Stimulated activated CD4-positive, alpha-beta T cell treated with anti-CD3 and anti-CD28 coated beads, Interleukin-12 subunit alpha, Interleukin-12 subunit beta, amount 100 ng/mL, for 4 hours (primary cell): ENCODE measurements at places on chromosomes 1 and 21.

DNA sequence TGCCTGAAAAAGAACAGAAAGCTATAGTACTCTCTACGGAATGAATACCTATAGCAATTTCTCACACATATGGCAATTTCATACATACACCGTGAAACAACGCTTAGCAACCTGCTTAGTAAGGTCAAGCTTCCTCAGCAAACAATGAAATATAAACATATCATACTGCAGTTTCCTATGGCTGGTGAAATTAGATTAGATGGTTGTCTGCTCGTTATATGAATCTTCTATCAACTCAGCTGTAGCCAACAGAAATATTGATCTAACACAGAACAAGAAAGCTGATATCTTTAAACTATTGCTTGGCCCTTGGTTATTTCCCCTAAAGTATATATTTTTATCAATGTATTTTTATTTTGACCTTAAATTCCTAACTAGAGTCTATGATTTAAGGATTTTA is 187.8 kb downstream of the SLC44A5 start:
- no peak for DNase-seq

DNA sequence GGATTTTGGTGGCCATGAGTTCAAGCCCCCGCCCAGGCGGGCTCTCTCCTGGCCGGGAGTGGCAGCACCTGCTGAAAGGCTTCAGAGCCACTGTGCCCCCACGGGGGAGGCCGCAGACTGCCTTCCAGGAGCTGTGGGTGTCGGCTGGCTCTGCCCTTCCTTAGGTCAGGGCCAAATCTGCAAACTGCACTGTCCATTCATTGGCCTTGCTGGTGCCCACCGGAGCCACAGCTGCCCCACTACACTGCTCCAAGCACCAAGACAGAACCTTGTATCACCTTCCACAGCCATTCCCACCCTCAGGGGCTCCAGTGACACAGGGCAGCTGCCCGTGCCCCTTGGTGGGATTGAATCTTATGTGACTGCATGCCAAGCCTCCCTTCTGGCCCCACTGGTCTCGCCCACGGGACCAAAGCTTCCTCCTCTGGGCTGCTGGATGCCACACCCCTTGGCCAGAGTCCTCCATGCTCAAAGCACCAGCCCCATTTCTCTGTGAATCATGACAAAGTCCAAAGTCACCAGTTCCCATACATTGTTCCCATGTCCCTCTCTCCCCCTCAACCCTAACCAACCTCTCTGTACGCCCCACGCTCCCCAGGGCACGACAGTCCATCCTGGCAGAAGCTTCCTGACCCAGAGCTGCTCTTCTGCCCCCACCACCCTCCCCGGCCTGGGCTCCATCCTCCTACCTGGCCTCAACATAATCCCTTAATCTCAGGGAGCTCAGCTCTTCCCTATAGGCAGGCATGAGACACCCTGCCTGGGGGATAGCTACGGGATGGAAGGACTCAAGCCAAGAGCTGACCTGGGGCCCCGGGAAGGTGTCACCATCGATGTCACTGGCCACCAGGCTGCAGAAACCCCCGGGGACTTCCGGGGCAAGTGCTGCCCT is 20.9 kb upstream of the GPR153 start:
- DNase-seq, result no peak

DNA sequence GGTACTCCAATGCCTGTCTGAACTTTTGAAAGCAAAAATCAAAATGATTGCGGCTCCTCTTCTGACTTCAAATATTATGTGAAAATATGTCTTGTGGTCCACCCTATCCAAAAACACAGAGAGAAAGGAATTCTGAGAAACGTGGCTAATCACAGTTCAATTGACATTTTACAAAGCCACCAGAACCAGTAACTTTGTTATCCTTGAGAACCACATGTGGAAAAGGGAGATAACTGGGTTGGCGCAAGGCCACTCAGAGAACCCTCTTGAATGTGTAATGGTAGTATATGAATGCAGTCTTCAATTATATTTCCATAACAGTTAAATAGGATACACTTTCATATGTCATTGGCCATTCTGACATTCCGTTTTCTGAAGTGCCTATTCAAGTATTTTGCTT is 1030.0 kb upstream of the TMPRSS15 start:
- DNase-seq, result no peak

- DNase-seq, result no peak
Observed at GRCh38 chr1:118190561-118190960, 5.5 kb upstream of the SPAG17 start.

DNA sequence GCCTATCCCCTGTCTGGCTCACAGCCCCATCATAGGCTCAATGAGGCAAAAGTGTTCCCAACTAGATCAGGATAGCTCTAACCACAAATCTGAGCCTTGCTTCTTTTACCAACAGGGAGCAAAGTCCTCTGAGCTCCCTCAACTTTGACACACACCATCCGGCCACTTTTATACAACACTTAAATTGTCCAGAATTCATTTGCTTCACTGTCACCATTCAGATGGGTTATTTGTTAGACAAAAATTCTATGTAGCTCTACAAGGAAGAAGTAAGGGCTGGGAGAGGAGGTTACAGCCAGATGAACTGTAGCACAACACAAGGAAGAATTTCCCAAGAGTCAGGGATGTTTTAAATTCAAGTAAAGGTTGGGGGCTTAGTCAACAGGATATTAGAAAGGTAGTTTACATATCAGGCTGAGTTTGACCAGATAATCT is 50.8 kb downstream of the TGFBR3 start:
- no peak for DNase-seq

- DNase-seq, result no peak
Observed at GRCh38 chr1:232421143-232421796, 208.7 kb downstream of the SIPA1L2 start.
